Esophagus squamous epithelium (tissue), 5 donors: ENCODE measurements at places on chromosomes 4 and X.

DNA sequence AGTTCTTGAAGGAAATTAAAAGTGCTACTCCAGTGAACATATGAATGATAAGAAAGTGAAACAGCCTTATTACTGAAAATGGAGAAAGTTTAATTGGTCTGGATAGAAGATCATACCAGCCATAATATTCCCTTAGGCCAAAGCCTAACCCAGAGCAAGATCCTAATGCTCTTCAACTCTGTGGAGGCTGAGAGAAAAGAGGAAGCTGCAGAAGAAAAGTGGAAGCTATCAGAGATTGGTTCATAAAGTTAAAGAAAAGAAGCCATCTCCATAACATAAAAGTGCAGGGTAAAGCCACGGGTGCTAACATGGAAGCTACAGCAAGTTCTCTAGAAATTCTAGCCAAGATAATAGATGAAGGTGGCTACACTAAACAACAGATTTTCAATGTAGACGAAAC is 85.5 kb upstream of the ATOH1 start:
- DNase-seq, result no peak

DNA sequence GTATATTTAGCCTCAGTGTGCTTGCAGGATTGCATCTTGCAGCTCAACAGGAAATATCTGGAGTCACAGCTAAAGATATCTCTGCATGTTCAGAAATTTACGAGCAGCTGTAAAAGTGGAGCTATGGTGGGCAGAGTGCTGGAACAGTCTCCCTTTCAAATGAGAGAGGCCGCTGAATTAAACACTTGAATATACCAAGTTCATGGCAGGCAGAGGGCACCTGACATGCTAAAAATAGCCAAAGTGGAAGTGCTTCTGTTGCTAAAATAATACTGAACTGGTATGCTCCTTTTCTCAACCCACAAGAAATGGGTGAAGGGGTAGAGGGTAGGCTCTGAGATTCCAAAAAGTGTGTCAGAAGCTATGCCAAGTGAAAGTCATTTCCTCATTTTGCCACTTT is 98.1 kb downstream of the MGST2 start:
- no peak for DNase-seq

- no peak for DNase-seq
Observed at GRCh38 chr4:27217261-27217769, 356.7 kb downstream of the STIM2 start.

GRCh38 chrX:51487960-51488267 is 8.5 kb downstream of the NUDT11 start:
- DNase-seq, result no peak

GRCh38 chr4:90163872-90164271 is 36.7 kb downstream of the CCSER1 start:
- no peak for DNase-seq
